ENCODE measurements at places on chromosomes 4 and X. TPM values are rescaled to one million over a fixed set of nuclear protein-coding genes. Genes with fewer than 3 reads are reported as not detected.

Gene TMEM271
- total RNA-seq, result not detected

Gene UCHL1
- total RNA-seq, result not detected

Gene ZGRF1
- total RNA-seq, result 11.3 TPM

Gene CYTL1
- total RNA-seq, result not detected

Gene ELK1
- 38.9 TPM for total RNA-seq
